Hypothalamus (tissue), 51 donors: ENCODE measurements at places on chromosomes 3 and 15.

- no peak for DNase-seq
Observed at GRCh38 chr3:159904911-159905310, 83.7 kb upstream of the IL12A start.

DNA sequence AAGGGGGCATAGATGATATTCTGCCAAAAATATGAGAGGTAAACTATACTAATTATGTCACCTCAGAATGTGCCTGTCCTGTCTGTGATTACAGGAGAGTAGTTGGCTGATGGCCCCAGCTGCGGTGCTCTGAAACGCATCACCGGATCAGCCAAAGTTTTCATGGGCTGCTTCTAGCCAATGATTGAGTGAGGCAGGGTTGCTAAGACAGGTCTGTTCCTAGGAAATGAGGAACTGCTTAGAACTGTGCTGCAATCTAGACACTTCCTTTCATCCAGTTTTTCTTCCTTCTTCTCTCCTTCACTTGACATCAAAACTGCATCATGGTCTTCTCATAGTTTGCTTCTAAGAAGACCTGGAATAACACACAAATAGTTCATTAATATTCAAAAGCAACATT is 124.0 kb downstream of the KCNH8 start:
- no peak for DNase-seq

DNA sequence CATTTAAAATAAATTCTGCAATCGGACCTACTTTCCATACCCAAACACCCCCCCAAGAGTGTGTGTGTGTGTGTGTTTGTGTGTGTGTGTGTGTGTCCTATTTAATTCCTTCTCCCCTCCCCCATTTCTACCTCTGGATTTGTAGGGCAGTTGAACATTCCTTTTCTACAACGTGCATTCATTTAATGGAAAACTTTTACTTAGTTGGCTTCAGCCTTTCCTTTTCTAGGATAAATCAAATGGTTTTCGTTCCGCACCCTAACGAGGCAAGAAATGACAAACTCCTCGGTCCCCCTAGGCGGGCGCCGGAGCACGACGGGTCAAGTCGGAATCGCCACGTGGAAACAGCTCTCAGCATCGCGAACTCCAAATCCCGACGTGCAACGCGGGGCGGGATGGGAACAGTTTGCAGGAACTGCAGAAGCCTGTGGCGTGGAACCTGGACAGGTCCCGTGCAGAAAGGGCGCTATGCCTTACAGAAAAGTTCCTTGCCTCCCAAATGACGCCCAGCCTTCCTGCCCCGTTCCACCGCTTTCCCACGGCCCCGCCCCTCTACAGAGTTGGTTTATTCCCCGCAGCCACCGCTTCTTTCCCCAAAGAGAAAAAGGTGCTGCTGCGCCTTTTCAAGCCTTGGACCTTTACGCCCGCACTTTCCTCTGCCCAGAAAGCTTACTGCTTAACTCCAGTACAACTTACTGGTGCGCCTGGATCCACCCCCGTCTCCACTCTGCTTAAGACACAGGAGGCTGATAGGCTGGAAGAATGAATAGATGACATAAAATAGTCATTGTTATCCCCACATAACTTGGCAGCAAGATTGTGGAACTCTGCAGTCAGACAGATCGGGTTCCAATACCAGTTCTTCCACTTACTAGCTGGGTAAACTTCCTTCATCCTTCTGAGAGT is 1.1 kb upstream of the EIF2B5 start:
- peak; percentile 83 for DNase-seq

DNA sequence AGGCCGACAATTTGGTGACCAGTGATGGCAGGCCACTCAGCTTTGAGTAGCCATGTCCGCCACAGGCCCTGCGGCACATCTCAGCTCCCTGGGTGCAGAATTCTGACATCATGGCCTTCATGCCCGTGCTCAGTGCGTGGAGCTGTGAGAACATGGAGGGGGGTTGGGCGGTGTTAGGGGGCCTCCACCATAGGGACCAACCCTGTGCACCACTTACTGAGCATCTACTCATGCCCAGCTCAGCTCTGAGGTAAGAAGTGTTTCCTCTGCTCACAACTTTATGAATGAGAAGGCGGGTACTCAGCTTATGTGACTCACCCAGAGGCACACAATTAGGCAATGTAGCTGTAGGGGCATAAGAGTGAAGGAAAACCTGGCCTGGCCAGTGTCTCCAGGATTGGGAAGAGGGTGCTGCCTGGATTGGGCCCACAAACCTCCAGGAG is 10.5 kb downstream of the ACOX2 start:
- no peak for DNase-seq

- no peak for DNase-seq
Observed at GRCh38 chr3:11544412-11545181, 99.1 kb downstream of the VGLL4 start.

- DNase-seq: no peak
Observed at GRCh38 chr15:34122771-34123183, 20.9 kb downstream of the PGBD4 start.

GRCh38 chr15:51879555-51879954 is 50.1 kb downstream of the TMOD3 start:
- no peak for DNase-seq

- DNase-seq: no peak
Observed at GRCh38 chr3:112032098-112032731, 2.3 kb upstream of the TMPRSS7 start.

- no peak for DNase-seq
Observed at GRCh38 chr3:95120921-95121320, 1058.1 kb downstream of the NSUN3 start.

DNA sequence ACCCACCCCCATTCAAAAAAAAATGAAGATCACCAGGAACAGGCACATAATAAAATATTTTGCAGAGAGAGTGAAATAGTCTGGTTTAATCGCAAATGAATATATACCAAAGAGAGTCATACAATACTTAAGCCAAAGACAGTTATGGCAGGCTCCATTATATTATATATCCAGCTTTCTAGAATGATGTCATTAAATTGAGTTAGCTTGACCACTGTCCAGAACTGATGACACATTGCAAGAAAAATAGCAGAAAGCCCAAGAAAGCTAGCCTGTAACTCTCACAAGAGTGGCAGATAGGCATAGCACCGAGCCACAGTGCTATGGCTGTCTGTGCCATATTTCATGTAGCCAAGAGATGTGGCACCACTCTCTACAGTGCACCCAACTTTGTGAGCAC is 231.9 kb upstream of the SEMA6D start:
- no peak for DNase-seq

DNA sequence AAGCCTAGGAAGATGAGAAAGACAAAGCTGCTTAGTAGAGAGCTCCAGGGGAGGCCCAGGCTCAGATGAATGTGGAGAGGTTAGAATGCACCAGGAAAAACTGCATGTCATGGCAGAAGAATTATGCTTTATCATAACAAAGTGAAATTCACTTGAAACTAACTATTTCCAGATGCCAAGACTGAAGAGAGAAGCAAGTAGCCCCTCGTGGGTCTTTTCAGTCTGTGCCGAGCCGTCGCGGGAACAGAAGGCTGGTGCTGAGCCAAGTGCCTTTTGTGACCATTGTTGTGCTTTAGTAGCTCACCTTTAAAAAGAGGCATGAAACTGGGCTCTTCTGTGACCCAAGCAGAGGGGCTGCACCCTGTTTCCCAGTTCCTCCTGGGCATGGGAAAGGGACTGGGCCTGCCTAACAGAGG is 73.2 kb downstream of the CHDH start:
- no peak for DNase-seq
